T-helper 9 cell (primary cell): ENCODE measurements at places on chromosomes 12 and 14.

DNA sequence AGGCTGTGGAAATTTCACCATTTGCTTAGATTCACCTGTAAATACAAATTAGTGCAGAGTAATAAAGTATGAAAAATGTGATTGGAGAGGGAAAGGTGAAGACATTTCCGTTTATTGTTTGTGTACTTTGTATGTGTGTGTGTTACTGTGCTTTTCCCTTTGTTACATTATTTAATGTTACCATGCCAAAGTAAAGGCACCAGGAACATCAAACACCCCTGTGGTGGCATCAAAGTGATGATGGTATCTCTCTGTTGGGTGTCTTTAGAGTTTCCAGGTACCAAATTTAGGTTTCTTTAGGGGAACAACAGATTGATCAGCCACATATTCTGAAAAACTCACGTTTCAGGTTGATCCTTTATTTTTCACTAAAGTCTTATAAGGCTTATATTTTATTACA lies 189.0 kb upstream of the FBXO33 start:
- DNase-seq, result no peak

DNA sequence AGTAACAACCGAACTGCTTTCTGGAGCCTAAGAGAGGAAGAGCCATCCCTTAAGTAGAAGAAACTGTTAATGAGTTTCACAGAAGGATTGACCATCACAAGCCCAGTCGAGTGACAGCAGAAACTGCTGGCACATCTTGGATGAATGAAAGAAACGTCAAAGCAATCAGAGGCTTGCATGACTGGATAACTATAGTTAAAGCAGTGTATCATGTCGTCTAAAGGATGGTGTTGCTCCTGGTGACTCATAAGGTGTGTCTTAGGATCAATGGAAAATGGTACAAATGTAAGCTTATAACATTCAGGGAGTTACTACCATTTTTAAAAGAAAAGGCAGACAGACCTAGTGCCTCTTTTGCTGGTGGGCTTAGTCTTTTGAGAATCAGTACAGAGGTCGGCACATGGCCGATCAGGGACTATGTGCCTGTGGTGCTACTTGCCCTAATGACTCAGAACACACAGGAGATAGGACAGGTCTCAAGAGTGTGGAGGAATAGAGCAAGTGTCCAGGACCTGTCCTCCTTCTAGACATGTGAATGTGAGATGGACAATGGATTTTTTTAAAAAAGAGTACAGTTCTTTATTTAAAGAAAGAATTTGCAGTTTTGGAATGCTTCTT lies 55.7 kb downstream of the TMX1 start:
- DNase-seq, result no peak

DNA sequence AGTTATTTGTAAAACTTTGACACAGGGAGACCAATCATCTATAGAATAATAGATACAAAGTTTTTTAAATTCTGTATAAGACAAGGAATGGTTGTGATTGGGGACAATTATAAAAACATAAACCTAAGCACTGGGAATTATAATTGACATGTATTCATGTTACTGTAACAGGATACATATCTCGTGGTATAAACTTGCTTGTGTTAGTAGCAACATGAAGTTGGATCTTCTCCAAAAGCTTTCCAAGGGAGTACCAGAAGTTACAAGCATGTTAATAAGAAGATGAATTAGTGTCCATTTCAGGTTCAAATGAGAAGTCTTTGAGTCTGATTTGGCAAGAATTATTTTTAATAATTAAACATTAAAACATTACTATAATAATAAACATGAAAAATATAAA lies 42.2 kb downstream of the CDKL1 start:
- no peak for DNase-seq

DNA sequence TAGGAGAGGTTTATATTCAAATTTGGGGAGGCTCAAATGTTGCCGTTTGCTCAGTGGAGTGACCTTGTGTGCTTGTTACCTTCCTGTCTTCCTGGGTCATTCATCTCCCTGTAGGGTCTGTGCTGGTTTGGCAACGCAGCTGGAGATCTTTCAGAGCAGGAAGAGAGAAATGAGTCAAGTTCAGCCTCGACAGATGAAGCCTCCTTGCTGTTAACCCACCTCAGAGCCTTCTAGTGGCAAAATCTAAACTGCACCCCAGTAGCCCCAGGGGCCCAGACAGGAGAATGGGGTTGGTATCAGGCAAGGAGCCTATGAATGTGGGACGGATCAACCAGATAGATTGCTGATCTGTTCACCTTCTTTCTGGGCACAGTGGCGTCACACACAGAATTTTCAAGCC lies 999.3 kb downstream of the VRK1 start:
- DNase-seq, result no peak

- DNase-seq, result no peak
These were observed 640 bp upstream of the G2E3 start for GRCh38 chr14:30558362-30558674.

GRCh38 chr12:52197371-52198231 lies 5.8 kb upstream of the KRT80 start:
- DNase-seq, result no peak

GRCh38 chr12:86249851-86250250 lies 6.3 kb downstream of the MGAT4C start:
- no peak for DNase-seq

DNA sequence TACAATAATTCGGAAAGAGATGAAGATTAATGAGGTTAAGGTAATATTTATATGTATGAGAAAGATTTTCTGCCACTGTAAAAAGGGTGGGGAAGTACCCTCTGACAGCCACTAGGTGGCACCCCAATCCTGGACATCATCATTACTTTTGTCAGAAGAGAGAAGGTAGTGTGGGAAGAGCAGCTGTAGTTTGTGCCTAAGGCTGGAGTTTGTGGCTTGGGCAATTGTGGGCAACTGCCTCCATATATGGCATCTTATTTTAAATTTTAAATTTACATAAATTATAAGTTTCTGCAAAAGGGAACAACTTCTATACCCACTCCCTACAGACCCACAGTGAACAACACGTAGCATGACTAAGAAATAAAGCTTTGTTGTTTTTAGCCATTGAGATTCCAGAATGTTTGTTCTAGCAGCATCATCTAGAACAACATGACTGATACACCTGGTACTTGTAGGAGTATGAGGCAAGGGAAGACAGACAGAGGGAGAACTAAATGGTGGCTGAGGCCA lies 34.4 kb upstream of the SYCP3 start:
- DNase-seq, result peak; percentile 58

- DNase-seq, result no peak
These were observed 199.3 kb upstream of the SLC16A7 start for GRCh38 chr12:59396519-59396918.

DNA sequence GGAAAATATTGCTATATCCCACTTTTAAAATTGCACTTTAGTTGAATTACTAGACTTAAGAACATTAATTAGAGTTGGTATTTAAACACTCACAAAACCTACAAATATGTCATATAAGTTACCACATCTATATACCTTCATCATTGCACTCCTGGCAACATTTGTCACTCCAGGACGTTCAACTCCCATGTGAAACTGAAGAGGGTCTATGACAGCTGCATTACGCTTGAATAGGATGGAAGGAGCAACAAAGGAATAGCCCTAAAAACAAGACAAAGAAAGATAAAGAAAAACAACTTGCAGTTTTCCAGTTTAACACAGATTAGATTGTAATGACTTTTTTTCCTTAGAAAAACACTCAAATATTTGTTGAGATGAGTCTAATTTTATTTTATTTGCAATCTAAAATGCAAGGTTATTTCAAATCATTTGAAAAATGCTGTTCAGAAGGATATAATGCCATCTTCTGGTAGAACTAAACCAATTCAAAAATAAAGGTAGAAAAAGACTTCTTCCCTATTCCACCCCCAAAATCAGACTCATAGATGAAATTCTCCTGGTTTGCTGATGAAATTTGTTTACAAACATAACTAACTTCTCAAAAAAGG lies 84.3 kb upstream of the TTC7B start:
- no peak for DNase-seq

GRCh38 chr12:25320123-25321006 lies 69.6 kb upstream of the KRAS start:
- no peak for DNase-seq

- DNase-seq, result no peak
These were observed 5.4 kb upstream of the KRT7 start for GRCh38 chr12:52227606-52228166.

- no peak for DNase-seq
These were observed 88.4 kb downstream of the LIN7A start for GRCh38 chr12:80849337-80849736.

DNA sequence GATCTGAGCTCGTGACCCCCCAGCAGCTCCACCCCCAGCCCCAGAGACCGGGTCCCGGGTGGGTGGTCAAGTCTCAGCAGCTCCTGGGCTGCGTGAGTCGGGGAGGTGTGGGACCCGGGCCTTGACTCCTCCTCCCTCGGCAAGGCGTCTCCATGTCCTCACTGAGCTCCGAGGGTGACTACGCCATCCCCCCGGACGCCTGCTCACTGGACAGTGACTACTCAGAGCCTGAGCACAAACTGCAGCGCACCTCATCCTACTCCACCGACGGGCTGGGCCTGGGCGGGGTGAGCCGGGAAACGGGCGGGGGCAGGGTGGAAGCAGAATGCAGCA lies 28.1 kb downstream of the PIGH start:
- no peak for DNase-seq

DNA sequence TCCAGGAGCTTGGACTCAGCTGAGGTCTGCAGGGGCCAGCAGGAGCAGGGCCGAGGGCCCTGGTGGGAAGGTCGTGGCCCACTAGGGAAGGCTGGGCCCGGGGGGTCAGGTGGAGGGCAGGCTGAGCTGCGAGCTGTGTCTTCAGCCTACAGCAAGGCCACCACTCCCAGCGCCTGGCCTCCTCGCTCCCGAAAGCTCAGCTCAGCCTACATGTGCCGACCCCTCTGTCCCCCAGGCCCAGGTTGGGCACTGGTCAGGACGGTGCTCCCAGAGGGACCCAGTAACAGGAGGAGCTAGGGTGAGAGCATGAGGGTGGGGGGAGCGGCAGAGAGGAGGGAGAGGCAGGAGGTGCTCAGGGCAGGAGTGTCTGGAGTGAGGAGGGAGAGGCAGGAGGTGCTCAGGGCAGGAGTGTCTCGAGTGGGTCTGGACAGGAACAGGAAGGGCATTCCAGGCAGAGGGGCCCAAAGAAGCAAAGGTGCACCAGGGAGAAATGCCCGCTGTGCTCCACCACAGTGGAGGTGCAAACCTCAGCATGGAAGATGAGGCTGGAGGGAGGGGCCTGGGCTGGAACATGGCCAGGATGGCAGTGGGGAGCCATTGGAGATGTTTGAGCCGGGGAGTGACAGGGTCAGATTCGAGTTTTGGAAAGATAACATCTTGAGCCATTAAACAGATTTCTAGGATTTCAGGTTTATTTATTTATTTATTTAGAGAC lies 29.1 kb upstream of the GPR132 start:
- DNase-seq, result no peak

DNA sequence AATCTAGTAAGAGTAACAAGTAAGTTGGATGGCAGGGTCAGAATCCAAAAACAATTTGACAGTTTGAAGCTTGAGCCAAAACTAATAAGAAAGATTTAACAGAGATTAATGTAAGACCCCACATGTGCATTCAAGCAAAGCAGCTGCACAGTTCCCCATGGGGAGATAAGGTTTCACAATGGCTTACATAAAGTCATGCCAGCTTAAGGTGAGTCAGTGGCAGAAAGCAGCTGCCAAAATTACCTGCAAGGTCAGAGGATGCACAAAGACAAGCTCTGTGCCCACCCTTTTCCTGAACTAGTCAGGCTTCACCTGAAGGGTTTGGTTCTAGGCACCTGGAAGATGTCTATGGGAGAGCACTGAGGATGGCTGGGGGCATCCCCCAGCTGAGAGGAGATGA lies 36.6 kb upstream of the KRT77 start:
- DNase-seq, result no peak

GRCh38 chr12:14664434-14665023 lies 31.9 kb downstream of the GUCY2C start:
- DNase-seq, result peak; percentile 6

GRCh38 chr14:34052658-34053014 lies 101.8 kb upstream of the EGLN3 start:
- no peak for DNase-seq

DNA sequence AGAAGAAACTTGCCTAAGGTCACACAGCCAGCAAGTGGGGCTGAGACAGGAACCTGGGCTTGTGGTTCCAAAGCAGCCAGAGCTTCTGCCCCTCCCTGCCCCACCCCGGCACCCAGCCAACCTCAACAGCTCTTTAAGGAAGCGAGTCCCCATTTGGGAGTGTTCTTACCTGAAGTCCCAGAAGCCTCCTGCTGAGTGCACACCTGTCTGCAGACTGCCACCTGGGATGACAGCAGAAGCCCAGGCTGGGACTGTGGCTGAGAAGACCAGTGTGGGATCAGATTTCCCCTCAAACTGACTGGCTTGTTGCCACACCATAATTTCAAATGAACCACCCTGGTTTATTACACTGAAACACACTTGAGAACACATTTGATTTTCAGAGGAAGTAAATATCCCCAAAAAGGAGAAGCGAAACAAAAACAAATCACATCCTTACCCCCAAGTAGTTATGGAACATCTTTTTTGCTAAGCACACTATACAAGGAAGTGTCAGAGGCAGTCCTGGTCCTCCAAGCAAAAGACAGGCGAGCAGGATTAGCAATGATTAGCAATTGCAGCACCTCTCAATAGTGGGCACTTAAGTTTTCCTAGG lies 6.3 kb upstream of the RIN3 start:
- no peak for DNase-seq

DNA sequence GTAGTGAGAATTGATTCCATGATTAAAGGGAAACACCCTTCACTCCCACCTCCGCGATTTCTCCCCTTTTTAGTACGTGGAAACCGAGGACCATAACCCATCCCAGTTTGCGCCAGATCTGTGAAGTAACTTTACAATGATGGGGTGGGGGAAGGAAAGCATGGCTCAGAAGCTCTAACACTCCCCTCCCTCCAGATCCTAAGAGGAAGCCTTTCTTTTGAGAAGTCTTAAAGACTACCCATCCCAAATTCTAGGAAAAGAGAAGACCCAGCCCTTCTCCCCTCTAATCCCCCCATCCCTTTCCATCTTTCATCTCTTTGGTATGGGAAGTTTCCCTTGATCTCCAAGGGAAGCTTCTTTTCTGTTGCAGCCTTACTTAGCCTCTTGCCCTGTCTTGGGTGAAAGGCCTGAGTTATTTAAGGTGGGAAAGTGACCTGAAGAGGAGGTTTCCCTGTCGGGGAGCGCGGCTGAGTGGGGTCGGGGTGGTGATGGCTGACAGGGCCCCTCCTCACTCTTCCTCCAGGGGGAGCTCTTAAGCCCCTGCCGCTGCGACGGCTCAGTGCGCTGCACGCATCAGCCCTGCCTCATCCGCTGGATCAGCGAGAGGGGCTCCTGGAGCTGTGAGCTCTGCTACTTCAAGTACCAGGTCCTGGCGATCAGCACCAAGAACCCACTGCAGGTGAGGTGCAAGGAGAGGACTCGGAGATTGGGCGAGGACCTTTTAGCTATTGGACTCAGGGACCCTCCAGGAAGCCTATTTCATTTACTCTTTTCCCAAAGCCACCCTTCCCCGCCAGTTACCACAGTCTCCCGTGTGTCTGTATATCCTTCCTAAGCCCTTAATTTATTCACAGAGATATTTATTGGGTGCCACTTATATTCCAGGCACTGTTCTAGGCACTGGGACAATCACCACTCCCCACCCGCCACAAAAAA lies 1.8 kb downstream of the MARCHF9 start:
- peak; percentile 58 for DNase-seq
